M059J (cell line): ENCODE measurements at places on chromosomes 3 and 15. TPM values are rescaled to one million over a fixed set of nuclear protein-coding genes. Genes with fewer than 3 reads are reported as not detected.
A peak's percentile ranks its signal among the peaks of the same experiment; 100 is the strongest.

DNA sequence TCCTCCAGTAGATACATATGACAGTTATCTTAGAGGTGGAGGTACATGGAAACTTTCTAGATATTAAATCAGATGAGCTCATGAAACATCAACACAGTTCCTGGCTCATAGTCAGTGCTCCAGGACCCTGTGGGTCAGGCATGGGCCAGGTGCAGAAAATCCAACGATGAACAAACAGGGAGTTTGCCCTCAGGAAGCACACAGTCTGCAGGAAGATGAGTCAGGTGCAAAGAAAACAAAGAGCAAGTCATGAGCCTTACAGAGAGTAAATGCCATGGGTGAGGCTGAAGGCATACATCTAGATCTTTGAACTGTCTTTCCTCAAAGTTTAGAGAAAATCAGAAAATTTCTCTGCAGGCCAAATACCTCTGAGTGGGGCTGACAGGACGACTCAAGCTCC, 184.2 kb upstream of the TPM1 start:
- DNase-seq, result no peak

DNA sequence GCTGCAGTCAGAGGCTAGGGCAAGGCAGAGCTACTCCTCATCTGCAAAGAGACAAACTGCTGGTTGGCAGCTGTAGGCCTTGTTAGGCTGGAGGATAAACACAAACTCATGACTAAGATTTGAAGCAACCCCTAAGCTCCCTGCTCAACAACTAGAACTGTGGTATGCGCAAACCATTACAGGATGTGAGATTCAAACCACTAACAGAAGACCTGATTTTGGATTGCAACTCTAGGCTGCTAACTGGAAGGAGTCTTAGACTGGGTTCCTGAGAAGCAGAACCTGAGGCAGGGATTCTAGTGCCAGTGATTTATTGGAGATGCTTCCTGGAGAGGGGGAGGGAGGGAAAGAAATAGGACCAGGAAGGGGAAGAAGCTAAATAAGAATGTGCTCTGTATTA, 22.5 kb downstream of the CCR4 start:
- peak; percentile 53 for DNase-seq

- DNase-seq, result peak; percentile 20
These were observed 3.6 kb downstream of the FAM107A start for GRCh38 chr3:58573640-58574039.

DNA sequence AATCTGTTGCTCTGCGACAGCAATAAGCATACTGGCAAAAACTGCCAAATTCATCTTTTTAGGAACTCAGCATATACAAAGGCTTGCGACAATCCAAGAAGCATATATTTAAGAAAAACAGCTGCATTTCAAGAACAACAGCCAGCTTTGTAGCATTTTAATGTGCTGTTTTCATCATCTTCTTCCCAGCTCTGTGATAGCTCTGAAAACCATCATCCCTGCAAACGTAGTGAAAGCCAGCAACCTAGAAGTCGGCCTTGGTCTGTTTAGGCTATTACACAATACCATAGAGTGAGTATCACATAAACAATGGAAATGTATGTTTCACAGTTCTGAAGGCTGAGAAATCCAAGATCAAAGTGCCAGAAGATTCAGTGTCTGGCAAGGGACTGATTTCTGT, 187.5 kb downstream of the NAALADL2 start:
- DNase-seq, result no peak

GRCh38 chr3:141632779-141633374, 105.2 kb upstream of the RNF7 start:
- DNase-seq, result no peak

- no peak for DNase-seq
These were observed 24.2 kb downstream of the NBEAL2 start for GRCh38 chr3:47003461-47004368.

DNA sequence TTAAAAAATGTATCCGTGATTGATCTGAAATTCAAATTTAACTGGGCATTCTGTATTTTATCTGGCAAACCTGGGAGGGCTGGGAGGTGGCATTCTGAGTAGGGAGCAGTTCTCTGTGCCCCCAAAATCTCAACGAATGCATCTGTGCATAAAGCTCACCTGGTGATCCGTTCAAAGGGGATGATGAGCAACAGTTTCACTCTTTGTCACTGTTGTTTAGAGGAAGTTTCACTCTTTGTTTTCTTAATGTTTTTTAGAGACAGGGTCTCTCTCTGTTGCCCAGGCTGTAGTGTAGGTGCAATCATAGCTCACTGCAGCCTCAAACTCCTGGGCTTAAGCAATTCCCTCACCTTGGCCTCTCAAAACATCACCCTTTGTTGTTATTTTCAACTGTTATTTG, 186.7 kb downstream of the SSR3 start:
- DNase-seq, result no peak

GRCh38 chr3:17111586-17111985, 226.8 kb downstream of the PLCL2 start:
- DNase-seq, result peak; percentile 18

DNA sequence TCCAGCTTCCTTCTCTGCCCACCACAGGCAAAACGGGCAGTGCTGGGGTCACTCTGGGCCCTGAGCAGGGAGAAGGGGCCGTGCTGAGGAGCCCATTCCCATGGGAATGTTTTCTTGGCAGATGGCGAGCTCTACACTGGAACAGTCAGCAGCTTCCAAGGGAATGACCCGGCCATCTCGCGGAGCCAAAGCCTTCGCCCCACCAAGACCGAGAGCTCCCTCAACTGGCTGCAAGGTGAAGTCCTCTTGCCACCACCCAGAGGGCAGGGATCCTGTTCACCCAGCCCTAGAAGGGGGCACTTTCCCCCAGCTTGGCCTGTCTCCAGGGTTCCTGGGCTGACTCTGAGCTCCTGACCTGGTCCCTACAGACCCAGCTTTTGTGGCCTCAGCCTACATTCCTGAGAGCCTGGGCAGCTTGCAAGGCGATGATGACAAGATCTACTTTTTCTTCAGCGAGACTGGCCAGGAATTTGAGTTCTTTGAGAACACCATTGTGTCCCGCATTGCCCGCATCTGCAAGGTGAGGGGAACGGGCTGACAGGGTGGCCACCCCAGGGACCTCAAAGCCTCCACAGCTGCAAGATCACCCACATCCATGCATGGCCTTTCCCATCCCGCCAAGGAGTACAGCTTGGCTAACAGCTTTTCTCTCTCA, 12.4 kb downstream of the CIB1 start:
- DNase-seq, result peak; percentile 63

GRCh38 chr3:169389925-169390253, 273.6 kb downstream of the MECOM start:
- DNase-seq, result no peak

- DNase-seq, result peak; percentile 71
These were observed 2.1 kb downstream of the IDH2 start for GRCh38 chr15:90099868-90100831.

GRCh38 chr15:23424111-23424904, 22.7 kb downstream of the GOLGA6L2 start:
- no peak for DNase-seq

DNA sequence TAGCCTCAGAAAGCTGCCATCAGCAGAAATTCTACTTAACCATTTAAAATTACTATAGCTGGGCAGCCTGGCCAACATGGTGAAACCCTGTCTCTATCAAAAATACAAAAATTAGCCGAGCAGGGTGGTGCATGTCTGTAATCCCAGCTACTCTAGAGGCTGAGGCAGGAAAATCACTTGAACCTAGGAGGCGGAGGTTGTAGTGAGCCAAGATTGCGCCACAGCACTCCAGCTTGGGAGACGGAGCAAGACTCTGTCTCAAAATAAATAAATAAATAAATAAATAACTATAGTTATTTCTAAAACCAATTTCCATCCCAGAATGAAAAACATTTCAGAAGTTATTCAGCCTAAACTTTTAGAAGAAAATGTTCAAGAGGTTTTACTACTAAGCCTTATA, 25.1 kb downstream of the LRRFIP2 start:
- no peak for DNase-seq

DNA sequence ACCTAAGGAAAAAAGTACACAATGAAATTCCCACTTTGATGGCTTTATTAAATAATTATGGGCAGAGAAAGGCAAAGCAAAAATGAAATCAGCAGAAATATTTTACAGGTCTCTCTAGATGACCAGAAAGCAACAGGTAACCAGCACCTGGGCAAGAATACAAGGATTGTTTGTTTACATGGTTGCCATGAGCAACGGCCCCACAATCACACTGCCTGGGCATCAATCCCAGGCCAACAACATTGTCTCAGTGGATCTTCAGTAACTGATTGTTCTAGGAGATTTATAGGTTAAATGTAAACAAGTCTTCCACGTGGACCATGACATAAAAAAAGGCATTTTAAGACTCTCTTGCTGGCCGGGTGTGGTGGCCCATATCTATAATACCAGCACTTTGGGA, 82.6 kb downstream of the PDZRN3 start:
- no peak for DNase-seq

GRCh38 chr15:49287481-49287880, 117.4 kb downstream of the GALK2 start:
- DNase-seq, result no peak

GRCh38 chr3:124363476-124363875, 366.8 kb upstream of the UMPS start:
- peak; percentile 80 for DNase-seq

DNA sequence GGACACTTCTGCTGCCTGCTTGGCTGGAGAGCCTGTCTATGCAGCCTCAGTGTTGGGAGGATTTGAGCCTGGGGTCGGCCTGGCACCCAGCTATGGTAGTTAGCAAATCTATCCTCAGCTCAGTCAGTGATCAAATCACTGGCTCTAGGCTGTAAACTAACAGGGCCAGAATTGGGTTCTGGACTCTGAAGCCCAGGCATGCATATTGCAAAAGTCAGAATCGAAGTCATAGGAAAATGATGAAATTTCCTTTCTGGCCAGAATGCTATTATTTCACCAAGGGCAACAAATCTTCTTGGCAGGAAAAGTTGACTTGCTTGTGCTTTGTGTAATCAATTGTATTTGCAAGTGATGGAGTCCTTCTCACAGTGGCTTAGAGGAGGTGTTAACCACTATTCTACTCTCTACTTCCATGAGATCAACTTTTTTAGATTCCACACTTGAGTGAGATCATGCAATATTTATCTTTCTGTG, 482.6 kb upstream of the TPRG1 start:
- DNase-seq, result no peak

GRCh38 chr3:71694358-71694999, 30.7 kb downstream of the EIF4E3 start:
- no peak for DNase-seq

DNA sequence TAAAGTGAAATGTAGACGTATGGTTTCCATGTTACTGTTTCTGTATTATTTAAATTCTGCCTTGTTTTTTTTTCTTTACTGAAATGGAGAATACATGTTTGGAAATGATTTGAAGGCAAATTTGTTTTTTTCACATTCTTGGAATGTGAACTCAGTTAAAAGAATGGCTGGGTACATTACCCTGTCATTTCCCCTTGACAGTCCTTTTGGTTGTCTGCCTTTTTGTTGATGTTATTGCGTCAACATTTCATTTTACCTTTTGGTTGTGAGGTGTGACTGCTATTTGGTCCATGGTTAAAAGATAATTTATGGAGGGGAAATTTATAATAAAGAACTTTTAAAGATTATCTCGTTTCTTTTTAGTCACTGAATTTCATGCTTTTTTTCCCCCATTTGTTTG, 3.2 kb upstream of the GPR171 start:
- DNase-seq, result no peak

DNA sequence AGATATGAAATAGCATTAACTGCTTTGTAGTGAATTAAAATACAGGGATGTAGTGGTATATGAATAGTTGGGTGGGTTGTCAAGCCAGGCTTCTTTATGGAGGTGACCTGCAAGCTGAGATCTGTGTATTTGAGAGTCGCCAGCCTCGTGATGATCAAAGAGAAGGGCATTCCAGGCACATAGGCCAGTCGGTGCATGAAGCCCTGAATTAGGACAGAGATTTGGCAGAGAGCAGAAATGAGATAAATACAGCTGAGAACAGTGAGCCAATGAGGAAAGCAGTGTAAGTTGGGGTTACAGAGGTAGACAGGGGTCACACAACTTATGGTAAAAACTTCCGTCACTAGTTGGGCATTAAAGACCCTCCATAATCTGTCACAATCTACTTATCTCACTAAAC, 641.9 kb downstream of the OTOL1 start:
- peak; percentile 18 for DNase-seq

DNA sequence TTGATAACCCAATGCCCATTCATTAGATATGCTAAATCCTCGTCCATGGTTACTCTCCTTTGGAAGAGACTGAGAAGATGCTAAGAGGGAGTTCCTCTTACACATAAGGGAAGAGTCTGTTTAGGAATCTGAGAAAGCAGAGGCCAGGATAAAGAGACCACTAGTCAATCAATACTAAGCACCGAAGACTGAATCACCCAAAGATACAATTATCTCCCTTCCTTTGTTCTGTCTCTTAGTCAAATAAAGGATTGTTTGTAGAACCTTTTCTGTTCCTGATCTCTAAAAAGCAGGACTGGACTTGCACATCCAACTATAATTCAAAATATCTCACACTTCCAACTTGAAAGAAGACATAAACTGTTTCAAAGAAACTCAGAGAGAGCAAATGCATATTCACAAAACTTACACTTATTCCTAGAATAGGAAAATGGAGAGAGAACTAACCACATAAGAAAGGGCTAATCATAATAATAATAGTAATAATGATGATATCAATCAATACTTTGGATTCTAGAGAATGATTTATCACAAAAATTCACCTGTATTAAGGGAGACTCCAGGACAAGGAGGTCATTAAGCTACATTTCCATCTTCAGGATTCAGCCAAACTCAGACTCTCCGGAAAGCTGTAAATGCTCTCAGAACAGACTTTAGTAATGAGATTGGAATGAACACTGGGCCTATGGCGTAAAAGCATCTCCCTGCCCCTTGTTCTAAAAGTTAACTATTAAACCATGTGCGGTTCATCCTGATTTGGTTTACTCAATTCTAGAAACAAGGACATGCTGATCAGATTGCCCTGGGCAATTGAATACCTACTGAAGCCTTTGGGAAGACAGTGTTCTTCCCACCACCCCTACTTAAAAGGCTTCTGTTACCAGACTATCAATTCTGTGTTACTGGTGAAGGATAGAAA, 401.5 kb downstream of the ZBTB20 start:
- DNase-seq, result peak; percentile 60

- DNase-seq, result no peak
These were observed 111.1 kb downstream of the P3H2 start for GRCh38 chr3:190009614-190010013.

DNA sequence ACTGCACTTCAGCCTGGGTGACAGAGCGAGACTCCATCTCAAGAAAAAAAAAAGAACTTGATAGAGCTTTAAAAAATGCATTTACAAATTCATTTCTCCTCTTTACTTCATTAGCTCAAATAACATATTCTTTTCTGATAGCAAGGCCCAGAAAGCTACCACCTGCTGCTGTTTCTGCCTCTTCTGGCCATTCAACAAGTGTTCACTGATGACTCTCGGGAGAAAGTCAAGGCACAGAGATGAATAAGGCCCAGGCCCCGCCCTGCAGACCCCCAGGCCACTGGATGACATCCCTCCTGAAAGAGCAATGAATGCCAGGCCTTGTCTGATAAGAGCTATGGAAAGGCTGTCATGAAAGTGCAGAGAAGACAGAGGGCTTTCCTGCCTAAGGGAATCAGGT, 13.6 kb upstream of the TSEN2 start:
- DNase-seq, result no peak

- DNase-seq, result no peak
These were observed 122.7 kb upstream of the RASGRP1 start for GRCh38 chr15:38687340-38687739.

CCDC13 gene
- 0.62 TPM in 1 of 2 replicates, not detected in the other for total RNA-seq

ACTRT3 gene
- 1.7 and 2.9 TPM in 2 replicates for total RNA-seq

PLCB2 gene
- total RNA-seq, result not detected in 2 replicates

MINAR1 gene
- total RNA-seq, result 0.84 and 2.5 TPM in 2 replicates

SYNPR gene
- total RNA-seq, result not detected in 2 replicates

CFAP100 gene
- not detected in 2 replicates for total RNA-seq

STT3B gene
- 98.6 and 146 TPM in 2 replicates for total RNA-seq

ZDHHC23 gene
- total RNA-seq, result 9.3 and 10.9 TPM in 2 replicates
